ENCODE measurements at places on chromosomes 13 and 19. TPM values are rescaled to one million over a fixed set of nuclear protein-coding genes. Genes with fewer than 3 reads are reported as not detected.
A peak's percentile ranks its signal among the peaks of the same experiment; 100 is the strongest.

Gene GAPDHS
- not detected for total RNA-seq

Gene KCNJ14
- 1.1 TPM for total RNA-seq

Gene POU2F2
- total RNA-seq = 6.6 TPM

Gene BICRA
- total RNA-seq = 30.3 TPM

Gene GJA3
- 0.82 TPM for total RNA-seq

- peak overlapping the region; percentile 90 for H3K4me3 ChIP-seq
- H3K36me3 ChIP-seq = no peaks in the 10 kb centered on the region
Observed at GRCh38 chr13:98576200-98576945, 534 bp downstream of the STK24 start.

GRCh38 chr13:35987572-35988513 lies 143.3 kb downstream of the DCLK1 start:
- H3K27ac ChIP-seq = peak overlapping the region; percentile 93
- peaks cover 70% of the 10 kb centered on the region for H3K4me1 ChIP-seq

GRCh38 chr19:49929121-49929610 lies at the start of the genes ATF5 and NUP62:
TSS of gene ATF5 (plus strand) at chr19:49929205. CDS start at chr19:49930851, 1,646 bp downstream.
TSS of gene NUP62 (minus strand) at chr19:49929504. CDS start at chr19:49909807, 19,697 bp downstream.
- H3K4me1 ChIP-seq = peaks cover 25% of the 10 kb centered on the region
- peaks cover 4% of the 10 kb centered on the region for H3K27me3 ChIP-seq
- peaks cover 24% of the 10 kb centered on the region for H3K36me3 ChIP-seq
- peak within 1 kb of the TSS; percentile 99 for H3K27ac ChIP-seq
- peak within 1 kb of the TSS; percentile 99 for H3K4me3 ChIP-seq
- DNase-seq = peak; percentile 88

DNA sequence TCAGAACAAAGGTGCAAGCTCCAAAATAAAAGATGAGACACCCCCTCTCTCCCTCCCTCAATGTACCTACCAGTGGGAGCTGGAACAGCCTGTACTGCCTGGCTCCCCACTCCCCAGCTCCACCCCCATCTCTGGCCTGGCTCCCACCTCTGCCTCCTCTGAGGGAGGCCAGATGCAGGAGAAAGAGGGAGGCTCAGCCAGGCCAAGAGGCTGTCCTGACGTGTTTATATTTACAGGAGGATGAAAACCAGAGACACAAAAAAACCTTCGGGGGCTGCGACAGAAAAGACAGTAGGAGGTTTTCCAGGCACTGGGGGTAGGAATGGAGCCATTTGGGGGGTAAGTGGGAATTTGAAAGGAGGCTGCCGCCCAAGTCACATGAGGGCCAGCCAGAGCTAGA lies 19.7 kb downstream of the ARHGEF18 start:
- peak overlapping the region; percentile 43 for H3K27ac ChIP-seq
- no peaks in the 10 kb centered on the region for H3K36me3 ChIP-seq
- DNase-seq = no peak
- H3K27me3 ChIP-seq = peaks cover 24% of the 10 kb centered on the region
- no peaks in the 10 kb centered on the region for H3K4me1 ChIP-seq

DNA sequence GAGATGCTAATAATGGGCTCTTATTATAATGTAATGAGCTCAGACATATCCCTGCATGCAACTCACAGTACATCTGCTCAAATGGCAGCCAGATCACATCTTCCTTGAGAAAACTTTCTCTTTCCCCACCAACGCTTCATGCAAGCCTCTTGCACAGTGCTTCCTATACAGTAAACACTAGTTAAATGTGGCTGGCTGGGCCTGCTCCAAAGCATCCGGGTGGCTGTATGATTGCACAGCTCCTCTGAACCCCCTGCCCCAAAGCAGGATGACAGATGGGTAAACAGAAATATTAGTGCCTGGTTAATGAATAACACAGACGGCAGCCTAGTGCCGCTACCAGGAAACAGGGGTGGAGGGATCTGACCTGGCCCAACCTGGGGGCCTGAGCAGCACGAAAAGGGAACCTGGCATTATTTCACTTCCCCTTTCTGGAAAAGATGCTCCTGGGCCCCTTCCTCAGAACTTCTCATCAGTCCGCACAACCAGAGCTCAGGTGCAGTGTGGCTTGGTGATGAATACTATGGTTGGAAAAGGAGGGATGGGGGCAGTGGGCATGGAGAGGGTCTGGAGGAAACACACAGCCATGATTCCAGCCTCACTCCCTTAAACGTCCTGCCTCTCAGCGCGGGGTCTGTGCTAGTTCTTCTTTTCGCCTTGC lies 10.8 kb downstream of the FFAR2 start:
- H3K4me1 ChIP-seq = peaks cover 3% of the 10 kb centered on the region
- no peaks in the 10 kb centered on the region for H3K27me3 ChIP-seq
- no peak overlapping the region for H3K27ac ChIP-seq
- no peak overlapping the region for H3K4me3 ChIP-seq

DNA sequence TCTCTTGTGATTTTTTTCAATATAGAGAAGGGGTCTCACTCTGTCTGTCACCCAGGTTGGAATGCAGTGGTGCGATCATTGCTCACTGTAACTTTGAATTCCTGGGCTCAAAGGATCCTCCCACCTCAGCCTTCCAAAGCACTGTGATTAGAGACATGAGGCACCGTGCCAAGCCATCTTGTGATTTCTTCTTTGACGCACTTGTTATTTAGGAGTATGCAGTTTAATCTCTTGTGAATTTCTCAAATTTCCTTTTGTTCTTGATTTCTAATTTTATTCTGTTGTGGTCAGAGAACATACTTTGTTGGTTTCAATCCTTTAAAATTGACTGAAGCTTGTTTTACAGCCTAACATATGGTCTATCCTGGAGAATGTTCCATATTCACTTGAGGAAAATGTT lies 14.5 kb downstream of the IPO5 start:
- no peak overlapping the region for H3K4me3 ChIP-seq
- no peaks in the 10 kb centered on the region for H3K4me1 ChIP-seq
- no peak overlapping the region for H3K27ac ChIP-seq
- no peaks in the 10 kb centered on the region for H3K27me3 ChIP-seq
